ENCODE measurements at places on chromosomes 1 and 21.

DNA sequence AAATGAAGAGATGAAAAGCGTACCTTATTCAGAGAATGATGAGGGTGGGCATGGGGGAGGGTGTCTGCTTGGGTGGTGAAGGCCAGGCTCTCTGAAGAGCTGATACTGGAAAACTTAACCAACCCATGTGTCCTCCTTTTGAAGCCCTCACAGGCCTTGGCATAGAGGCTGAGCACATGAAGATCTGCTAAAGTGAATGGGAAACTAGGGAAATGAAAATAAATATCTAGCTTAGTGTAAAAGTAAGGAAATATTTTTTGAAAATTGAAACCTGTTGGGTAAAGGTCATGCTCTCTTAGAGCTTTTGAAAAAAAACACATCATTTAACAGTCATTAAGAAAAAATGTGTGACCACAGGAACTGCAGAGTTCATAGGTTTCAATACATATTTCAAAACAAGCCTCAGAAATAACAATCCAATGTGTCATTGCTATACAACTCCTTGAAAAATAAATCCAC, 40.5 kb upstream of the RALGPS2 start:
- no peak for DNase-seq

- DNase-seq: no peak
Observed at GRCh38 chr1:3590139-3590763, 21.1 kb downstream of the MEGF6 start.

- no peak for DNase-seq
Observed at GRCh38 chr1:225445639-225446594, 18.1 kb upstream of the LBR start.

- DNase-seq: no peak
Observed at GRCh38 chr1:3928586-3928985, 28.5 kb upstream of the C1orf174 start.

DNA sequence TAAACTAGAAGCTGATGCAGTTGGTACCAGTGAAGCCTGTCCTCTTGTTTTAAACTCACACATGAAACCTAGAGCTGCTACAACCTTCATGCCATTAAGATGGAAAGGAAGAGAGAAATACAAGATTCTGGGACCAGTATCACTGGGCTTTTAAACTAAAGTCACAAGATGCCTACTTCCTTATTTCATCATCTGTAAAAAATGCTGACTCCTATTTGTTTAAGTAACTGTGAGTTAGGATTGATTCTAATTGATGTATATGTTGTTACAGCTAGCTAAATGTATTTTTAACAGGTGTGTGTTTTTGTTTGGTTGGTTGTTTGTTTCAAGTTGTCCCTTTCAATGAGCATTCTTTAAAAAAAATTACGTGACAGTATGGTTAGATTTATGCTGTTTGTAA, 833.3 kb upstream of the PRMT6 start:
- DNase-seq: no peak

GRCh38 chr1:99004254-99004860, 304 bp downstream of the PLPPR5 start:
- DNase-seq: no peak

DNA sequence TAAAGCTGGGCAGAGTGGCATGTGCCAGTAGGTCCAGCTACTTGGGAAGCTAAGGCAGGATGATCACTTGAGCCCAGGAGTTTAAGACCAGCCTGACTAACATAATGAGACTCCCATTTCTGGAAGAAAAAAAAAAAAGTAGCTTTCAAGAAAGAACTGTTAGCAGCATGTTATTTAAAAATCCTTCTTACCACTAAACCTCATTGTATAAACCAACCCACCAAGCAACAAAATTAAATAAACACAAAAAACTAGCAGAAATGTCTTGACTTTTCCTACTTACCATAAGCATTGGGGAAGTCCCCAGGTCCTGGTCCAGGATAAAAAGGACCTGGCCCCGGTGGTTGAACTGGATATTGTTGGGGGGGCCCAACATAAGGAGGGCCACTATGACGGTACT, 192.9 kb upstream of the HP1BP3 start:
- no peak for DNase-seq

GRCh38 chr1:18191481-18192155, 84.0 kb downstream of the IGSF21 start:
- no peak for DNase-seq

GRCh38 chr21:25385341-25385740, 221.9 kb downstream of the MRPL39 start:
- DNase-seq: no peak

- no peak for DNase-seq
Observed at GRCh38 chr1:201223852-201224665, 33.4 kb downstream of the IGFN1 start.

GRCh38 chr1:112894010-112894292, 62.0 kb downstream of the SLC16A1 start:
- DNase-seq: no peak

GRCh38 chr1:18118491-18118890, 10.9 kb downstream of the IGSF21 start:
- no peak for DNase-seq

GRCh38 chr1:63873751-63874150, 99.9 kb downstream of the ROR1 start:
- DNase-seq: no peak

DNA sequence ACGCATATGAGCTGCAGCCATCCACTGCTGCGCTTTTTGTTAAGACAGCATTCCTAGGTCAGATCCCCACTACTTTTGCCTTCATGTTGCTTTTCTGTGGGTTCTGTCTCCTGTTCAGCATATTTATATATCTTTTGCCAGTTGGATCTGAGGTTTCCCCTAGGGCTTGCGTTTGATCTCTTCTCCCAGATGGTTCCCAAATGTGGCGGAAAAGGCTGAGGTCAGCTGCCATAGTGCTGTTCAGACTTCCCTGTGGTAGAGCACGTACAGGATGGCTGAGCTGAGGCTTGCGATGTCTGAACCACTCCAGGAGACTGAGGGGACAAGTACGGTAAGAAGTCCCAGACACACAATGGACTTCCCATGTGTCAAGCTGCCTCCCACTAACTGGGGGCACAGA, 39.8 kb downstream of the COL6A1 start:
- DNase-seq: no peak

DNA sequence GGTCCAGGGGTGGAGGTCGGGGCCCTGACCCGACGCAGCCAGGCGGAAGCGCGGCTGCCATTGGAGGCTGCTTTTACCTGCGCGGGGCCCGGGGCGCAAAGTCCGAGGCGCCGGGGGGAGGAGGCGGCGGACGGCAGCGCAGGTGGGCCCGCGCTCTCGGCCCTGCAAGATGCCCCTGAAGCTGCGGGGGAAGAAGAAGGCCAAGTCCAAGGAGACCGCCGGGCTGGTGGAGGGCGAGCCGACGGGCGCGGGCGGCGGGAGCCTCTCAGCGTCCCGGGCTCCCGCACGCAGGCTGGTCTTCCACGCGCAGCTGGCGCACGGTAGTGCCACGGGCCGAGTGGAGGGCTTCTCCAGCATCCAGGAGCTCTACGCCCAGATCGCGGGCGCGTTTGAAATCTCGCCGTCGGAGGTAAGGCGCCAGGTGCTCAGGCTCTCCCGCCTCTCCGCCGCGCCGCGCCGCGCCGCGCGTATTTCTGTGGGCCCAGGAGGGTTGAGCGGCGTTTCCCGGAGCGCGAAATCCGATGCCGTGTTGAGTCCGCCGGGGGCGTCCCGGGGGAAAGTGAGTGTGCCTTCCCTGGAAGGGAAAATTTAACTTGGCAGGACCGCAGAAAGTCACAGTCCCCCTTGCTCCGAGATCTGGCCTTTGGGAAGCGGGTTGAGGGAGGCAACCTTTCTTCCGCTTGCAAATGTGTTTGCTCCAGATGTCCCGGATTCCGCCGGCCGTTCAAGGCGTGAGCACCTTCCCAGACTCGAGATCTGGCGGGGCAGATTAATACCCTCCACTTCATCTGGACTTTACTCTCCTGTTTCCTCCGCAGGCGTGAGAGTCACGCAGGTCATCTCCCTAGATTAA, at the start of gene GIPC2:
TSS of gene GIPC2 (plus strand) at position 41 of the 853 bp plus-strand sequence. CDS start at position 170, 129 bp downstream.
- DNase-seq: no peak

GRCh38 chr1:55519937-55520683, 304.9 kb upstream of the USP24 start:
- no peak for DNase-seq

DNA sequence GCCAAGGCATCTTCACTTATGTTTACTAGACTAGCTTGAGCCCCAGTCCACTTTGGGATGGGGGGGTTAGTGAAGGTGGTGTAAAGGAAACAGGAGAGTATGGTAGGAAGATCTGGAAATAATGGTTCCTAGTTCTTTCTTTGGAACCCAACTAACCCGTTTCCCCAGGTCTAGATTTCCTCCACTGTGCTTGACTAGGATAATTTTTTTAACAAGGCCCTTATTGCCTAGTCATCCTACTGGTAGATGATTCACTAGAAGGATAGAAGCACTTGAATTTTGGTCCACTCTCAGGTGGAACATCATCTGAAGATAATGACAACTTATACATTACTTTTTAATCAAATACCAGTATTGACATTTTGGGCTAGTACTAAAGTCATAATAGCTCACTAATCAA, 45.9 kb upstream of the MYOCOS start:
- no peak for DNase-seq

DNA sequence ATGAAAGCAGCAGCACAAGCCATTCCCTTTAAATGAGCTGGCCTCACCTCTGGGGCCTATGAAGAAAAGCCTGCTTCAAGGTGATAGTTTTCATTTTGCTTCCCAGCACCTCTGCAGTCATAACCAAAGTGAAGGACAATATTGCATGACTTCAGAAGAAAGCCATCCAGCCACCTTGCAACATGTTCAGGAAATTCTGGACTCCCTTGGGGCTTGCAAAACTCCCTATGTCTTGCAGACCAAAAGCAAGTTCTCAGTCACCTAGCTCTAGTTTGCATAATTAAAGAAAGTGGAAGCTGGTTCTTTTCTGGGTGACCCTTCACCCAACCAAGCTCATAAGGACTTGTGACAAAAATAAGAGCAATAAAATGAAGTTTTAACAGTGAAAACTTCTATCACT, 87.6 kb downstream of the GFI1 start:
- peak; percentile 75 for DNase-seq

- no peak for DNase-seq
Observed at GRCh38 chr1:75412616-75413015, 198.3 kb downstream of the SLC44A5 start.

- no peak for DNase-seq
Observed at GRCh38 chr21:27487676-27488075, 520.8 kb upstream of the ADAMTS5 start.
